ENCODE measurements at places on chromosomes 12 and 14. TPM values are rescaled to one million over a fixed set of nuclear protein-coding genes. Genes with fewer than 3 reads are reported as not detected.

LALBA gene
- polyA plus RNA-seq = not detected

CLBA1 gene
- polyA plus RNA-seq = 4.9 TPM

TMEM117 gene
- 13.6 TPM for polyA plus RNA-seq

GRCh38 chr12:28413460-28414109 lies 223.3 kb downstream of the CCDC91 start:
- no peak for DNase-seq

DNA sequence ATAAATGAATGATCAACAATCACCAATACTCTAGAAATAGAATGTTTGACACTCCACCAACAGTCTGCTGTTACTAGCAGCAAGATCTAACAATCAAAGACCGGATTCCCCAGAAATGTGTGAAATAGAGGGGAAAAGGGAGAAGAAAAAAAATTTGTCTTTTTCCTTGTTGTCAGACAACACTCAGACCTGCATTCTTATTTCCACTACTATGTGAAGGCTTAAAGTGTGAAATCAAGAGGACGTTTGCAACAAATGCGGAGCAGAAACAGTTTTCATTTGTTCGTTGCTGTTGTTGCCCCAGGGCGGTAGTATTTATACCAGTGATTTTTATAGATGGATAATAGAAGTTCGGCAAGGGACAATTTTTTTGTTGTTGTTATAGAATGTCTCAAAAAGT lies 9.2 kb downstream of the NKX2-1 start:
- no peak for DNase-seq

GRCh38 chr12:47750229-47750798 lies 8.4 kb downstream of the RAPGEF3 start:
- DNase-seq = no peak

DNA sequence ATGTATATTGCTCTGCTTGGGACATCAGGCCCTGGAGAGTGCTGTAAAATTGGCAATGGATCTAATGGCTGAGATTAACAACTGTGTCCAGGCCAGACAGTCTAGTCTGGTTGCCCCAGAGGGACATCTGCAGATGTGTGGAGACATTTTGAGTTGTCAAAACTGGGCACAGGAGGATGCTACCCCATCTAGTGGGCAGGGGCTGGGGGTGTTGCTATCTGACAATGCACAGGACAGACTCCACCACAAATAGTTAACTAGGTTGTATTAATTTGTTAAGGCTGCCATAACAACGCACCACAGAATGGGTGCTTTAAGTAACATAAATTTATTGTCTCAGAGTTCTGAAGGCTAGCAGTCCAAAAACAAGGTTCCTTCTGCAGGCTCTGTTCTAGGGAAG lies 302.5 kb upstream of the AMIGO2 start:
- no peak for DNase-seq

- DNase-seq = no peak
Measured at GRCh38 chr14:60506010-60506409, 2.9 kb upstream of the SIX6 start.

GRCh38 chr12:115943310-115943629 lies 334.2 kb downstream of the MED13L start:
- no peak for DNase-seq
